ENCODE measurements at places on chromosomes 12 and 14.

DNA sequence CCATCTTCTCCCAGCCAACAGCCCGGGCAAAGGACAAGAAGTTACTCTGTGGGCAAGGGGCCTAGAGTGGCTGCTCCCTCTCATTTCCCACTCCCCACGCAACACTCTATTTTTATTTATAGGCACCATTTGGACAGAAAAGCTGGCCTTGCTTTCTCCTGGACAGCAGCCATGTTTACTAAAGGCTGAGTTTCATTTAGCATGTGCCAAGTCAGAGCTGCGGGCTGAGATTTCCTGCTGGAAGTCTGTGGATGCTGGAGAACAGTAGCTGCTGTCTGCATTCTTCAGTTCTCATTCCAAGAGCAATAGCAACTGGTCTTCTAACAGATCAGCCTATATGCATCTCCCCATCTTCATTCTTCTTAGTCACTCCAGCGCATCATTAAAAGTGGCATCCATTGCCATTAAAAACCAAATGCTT is 8.3 kb downstream of the COL2A1 start:
- no peak for DNase-seq

GRCh38 chr12:108495054-108495453 is 20.0 kb upstream of the FICD start:
- peak; percentile 12 for DNase-seq

- peak; percentile 65 for DNase-seq
Observed at GRCh38 chr14:81519200-81520011, 14.2 kb downstream of the SEL1L start.

- no peak for DNase-seq
Observed at GRCh38 chr14:60094306-60094897, 2.7 kb downstream of the PCNX4 start.

GRCh38 chr14:87644689-87645088 is 348.3 kb downstream of the GALC start:
- DNase-seq: no peak

DNA sequence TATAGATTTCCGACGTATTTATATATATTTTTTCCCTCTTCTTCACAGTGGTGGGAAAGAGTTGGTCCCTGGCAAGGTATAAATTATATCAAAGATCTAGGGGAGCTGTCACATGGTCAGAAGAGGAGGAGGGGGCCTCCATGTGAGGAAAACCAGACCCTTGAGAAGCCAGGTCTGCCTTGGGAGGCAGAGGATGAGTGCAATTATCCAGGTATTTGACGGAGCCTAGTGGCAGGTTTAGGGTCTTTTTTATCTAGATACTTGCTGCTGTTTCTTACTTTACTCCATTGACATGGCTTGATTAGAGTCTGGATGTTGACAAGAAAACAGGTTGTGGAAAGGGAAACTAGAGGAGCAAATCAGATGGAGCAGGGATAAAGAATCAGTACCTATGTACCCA is 5.5 kb downstream of the COPZ1 start:
- no peak for DNase-seq

- DNase-seq: no peak
Observed at GRCh38 chr14:50340963-50341362, 28.8 kb downstream of the DMAC2L start.

GRCh38 chr12:49470986-49471385 is 67.8 kb upstream of the KCNH3 start:
- DNase-seq: no peak

GRCh38 chr14:44297437-44297836 is 209.6 kb downstream of the FSCB start:
- DNase-seq: no peak

DNA sequence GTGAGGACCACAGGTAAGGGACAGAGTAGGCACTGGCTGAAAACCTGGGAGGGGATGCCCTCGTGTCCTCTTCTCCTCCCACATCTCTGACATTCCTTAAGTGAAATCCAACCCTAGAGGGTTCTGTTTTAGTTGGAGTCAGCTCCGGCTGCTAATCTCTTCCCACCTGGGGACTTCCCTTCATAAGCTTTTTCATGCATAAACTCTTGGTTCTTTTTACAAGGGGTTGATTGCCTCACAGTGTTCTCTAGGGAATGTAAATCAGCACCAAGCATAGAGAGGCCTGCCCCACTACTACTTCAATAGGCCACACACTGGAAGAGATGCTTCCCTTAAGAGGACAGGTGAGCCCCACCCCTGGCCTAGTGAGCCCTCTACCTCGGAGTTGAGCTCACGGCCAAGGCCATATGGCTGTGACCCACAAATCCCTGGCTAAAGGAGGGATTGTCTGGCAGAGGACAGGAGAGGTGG is 3.2 kb upstream of the SYNDIG1L start:
- no peak for DNase-seq

DNA sequence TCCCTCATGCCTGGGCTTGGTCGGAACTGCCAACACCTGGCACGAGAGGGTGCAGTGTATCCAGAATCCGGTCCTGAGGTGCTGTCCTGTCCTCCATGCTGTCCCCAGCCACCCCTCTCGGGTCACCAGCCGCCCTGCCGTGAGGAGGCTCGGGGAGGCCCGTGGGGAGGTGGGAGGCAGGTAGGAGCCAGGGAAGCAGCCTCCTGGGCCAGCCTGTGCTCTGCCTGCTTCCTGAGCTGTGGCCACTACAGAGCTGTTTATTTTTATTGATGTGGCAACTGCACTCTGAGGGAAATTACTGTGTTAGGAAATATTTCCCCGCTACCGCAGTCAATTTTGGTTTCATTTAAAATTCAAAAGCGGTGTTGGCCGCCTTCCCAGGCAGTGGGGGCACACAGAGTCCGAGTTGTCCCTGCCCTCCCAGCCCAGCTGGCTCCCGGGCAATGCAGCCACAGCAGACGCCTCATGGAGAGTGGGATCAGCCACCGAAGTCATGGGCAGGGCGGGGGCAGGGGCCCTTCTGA is 18.3 kb downstream of the NOC4L start:
- DNase-seq: no peak

- DNase-seq: no peak
Observed at GRCh38 chr12:31274520-31275300, 51.2 kb downstream of the SINHCAF start.

- DNase-seq: no peak
Observed at GRCh38 chr14:59543873-59544272, 32.7 kb downstream of the CCDC175 start.

- peak; percentile 78 for DNase-seq
Observed at GRCh38 chr12:642633-643474, 20.4 kb downstream of the NINJ2 start.

DNA sequence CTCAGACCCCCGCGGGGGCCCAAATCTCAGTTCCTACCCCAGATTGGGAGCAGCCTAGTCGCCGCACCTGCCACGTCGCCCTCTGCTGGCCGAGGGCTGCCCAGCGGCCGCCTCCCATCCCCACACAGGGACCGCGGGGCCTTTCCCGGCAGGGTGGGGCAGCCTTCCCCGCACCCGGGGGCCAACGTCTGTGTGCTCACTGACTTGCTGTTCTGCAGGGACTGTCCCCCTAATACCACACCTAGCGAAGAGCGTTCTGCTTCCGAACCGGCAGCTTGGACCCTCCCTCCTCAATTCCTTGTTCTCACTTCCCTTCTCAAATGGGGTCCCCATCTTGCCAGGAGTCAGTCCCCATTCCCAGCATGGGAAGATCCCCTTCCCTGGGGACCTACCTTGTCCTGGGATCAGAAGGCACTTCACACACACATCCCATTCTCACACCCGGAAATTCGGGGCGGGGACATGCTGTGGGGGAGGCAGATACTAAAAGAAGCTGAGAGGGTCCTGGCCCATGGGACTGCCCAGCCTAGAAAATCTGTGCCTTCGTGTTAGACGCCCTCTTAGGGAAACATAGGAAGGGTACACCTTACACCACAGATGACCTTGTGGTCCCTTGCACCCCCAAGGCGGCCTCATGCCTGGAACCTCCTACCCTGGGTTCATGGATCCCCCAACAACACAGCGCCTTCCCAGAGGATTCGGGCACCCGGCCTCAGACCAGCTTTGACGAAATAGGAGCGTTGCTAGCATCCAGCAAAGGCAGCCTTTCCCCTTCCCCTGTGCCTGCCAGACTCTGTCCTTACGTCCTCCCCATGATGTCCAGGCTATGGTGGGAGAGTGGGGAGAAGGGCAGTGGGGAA is 16.4 kb downstream of the ACVRL1 start:
- DNase-seq: no peak

- no peak for DNase-seq
Observed at GRCh38 chr14:50892255-50892654, 20.4 kb downstream of the ABHD12B start.

DNA sequence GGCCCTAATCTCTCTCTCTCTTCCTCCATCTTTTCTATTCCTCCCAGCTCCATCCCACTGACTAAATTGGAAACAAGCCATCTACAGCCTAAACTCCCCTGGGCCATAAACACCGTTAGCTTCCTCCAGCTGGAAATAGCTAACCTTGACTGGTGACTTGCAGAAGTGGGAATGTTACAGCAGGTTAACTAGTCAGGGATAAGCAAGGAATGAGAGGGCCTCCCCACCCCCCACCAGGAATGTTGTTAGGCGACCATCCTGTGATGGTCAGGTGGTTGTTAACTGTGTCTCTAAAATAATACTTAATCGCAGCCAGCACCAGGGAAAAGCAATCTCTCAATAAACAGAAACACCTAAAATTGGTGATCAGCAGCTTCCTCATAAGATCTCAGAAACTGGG is 40.8 kb downstream of the MIS18BP1 start:
- DNase-seq: no peak

DNA sequence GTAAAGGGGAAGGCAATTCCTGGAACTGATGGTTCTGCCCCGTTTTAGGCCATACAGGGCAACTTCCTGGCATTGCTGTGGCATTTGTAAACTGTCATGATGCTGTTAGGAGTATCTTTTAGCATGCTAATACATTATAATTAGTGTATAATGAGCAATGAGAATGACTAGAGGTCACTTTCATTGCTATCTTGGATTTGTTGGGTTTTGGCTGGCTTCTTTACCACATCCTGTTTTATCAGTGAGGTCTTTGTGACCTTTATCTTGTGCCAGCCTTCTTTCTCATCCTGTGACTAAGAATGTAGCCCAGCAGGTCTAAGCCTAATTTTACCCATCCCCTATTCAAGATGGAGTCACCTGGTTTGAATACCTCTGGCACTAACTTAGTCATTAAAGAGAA is 51.2 kb downstream of the TESPA1 start:
- DNase-seq: no peak

DNA sequence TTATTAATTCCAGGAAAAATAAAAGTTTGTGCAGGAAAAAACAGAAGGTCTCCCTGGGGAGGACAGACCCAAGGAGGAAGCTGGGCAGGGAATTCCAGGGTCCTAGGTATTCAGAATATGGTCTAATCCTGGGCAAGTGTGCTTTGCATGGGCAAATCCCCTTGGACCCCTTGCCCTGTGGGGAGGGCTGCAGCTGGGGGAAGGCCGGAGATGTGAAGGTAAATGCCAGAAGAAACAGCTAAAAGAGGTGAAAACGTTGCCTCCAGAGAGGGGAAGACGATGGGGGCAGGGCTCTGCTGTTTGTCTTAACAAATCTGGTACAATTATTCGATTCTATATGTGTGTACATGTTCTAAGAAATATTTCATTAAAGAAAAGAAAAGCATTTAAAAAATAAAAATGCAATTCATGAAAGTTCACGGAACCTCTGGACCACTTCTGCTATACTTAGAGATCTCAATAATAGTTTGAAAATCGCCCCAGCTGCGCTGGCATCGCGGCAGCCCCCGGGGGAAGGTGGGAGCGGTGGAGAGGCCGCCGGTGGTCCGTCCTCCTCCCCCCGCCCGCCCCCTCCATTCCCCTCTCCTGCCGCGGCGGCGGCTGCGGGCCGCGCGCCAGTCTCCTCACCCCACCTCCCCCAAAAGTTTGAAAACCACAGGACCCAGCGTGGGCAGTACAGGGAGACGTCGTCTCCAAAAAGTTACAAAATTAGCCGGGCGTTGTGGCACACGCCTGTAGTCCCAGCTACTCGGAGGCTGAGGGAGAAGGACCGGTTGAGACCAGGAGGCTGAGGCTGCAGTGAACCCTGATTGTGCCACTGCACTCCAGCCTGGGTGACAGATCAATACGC is 1.5 kb upstream of the PRPF40B start:
- DNase-seq: no peak

GRCh38 chr14:20782280-20782890 is 1.3 kb downstream of the RNASE6 start:
- peak; percentile 7 for DNase-seq
